ENCODE measurements at places on chromosomes 1 and 21. TPM values are rescaled to one million over a fixed set of nuclear protein-coding genes. Genes with fewer than 3 reads are reported as not detected.

DRAXIN gene
- not detected for total RNA-seq

ABCA4 gene
- 3.2 TPM for total RNA-seq

FCRL4 gene
- not detected for total RNA-seq

GBP4 gene
- total RNA-seq, result 0.04 TPM

SLC37A1 gene
- total RNA-seq, result 4.9 TPM

FAM177B gene
- total RNA-seq, result not detected

S100A10 gene
- total RNA-seq, result 612 TPM

BMP8A gene
- 0.16 TPM for total RNA-seq

FLG gene
- 0.08 TPM for total RNA-seq

CCDC17 gene
- total RNA-seq, result 0.23 TPM

REN gene
- not detected for total RNA-seq

MIER1 gene
- 17.3 TPM for total RNA-seq

RBP7 gene
- total RNA-seq, result 1.4 TPM

GBP6 gene
- total RNA-seq, result 0.61 TPM

AKNAD1 gene
- 0.15 TPM for total RNA-seq

OR2T33 gene
- total RNA-seq, result not detected

SLC30A10 gene
- total RNA-seq, result not detected

SORT1 gene
- total RNA-seq, result 0.80 TPM

LEFTY2 gene
- total RNA-seq, result not detected

RRP1 gene
- 17.6 TPM for total RNA-seq

FMO5 gene
- 0.39 TPM for total RNA-seq

SHE gene
- total RNA-seq, result not detected

CREB3L4 gene
- total RNA-seq, result 5.7 TPM
